ENCODE measurements at places on chromosomes 11 and 22.

DNA sequence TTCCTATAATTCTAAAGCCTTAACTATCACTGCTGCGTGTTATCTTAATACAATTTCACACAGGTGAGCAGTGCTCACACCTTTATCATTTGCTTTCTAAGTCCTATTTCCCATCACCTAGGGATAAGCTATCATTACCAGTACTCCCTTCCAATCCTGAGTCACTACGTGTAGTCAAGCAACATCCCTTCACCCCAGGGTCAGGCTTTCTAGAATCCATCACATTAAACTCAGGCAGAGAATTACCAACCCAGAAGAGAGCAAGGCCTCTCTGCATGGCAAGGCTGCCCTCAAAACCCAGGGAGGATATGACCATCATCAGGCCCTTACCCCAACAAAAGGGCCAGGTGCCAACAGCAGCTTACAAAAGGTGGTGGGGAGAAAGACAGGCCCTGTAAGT, 9.8 kb downstream of the PACSIN2 start:
- no peak for DNase-seq

- DNase-seq = no peak
Observed at GRCh38 chr11:102229510-102230123, 87.7 kb upstream of the BIRC3 start.

DNA sequence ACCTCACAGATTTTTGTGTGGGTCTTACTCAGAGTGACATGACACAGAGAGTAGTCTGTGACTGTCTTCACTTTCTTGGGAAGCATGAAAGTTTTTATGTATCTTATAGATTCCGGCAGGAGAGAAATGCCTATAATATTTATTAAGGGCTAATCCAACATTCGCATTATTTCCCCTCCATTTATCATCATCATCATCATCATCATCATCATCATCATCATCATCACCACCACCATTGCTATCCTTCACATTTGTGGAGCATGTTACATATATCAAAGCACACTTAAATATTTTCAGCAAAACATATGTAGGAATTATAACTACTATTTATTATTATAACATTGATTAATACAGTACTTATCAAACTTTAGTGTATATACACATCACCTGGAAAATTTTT, 66.2 kb downstream of the GAS2 start:
- DNase-seq = no peak

- no peak for DNase-seq
Observed at GRCh38 chr11:47409440-47410369, 1.3 kb downstream of the SLC39A13 start.

DNA sequence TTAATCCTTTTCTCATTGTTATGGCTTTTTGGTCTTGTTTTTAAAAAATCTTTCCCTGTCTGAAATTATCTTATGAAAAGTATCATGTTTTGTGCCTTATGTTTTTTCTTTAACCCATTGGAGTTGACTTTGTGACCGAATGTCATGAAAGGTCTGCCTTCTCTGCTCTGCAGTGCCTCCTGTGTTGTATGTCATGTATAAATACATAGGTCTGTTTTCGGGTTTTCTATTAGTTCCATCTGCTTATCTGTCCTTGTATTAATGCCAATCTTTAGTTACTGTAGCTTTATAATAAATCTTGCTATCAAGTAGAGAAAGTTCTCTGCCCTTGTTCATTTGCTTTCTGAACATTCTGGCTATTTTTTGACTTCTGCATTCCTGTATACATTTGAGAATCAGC, 73.0 kb downstream of the ZBTB44 start:
- DNase-seq = no peak

DNA sequence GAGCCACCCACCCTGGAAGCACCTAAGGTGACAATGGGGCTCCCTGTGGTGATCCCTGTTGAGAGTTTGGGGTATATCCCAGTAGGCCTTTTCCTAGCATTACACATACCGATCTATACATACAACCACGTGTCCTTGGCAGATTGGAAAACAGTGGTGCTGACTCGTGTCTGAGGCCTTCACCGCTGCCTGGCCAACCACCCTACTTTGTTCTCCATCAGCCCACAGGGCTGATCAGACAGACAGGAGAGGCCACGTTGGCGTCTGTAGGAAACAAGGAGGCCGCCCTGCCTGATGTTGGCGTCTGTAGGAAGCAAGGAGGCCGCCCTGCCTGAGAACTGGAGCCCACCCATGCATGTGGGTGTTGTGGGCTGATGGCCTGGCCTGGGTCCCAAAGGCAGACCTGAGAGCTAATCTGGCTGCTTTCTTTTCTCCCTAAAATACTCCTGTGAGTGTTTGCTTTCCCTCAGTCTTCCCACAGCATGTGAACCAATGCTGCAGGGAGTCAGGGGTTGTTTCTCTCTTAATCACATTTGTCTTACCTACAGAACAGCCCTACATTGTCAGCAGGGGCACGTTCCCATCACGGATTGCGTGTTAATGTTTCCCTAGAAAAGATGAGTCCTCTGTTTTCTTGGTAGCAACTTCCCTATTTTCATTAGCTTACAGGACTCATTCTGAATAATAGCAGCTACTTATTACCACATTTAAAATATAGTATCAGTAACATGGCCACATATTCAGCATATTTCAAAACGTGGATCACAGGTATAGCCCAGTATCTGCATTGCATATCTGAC, 57.2 kb downstream of the SBF1 start:
- DNase-seq = no peak

DNA sequence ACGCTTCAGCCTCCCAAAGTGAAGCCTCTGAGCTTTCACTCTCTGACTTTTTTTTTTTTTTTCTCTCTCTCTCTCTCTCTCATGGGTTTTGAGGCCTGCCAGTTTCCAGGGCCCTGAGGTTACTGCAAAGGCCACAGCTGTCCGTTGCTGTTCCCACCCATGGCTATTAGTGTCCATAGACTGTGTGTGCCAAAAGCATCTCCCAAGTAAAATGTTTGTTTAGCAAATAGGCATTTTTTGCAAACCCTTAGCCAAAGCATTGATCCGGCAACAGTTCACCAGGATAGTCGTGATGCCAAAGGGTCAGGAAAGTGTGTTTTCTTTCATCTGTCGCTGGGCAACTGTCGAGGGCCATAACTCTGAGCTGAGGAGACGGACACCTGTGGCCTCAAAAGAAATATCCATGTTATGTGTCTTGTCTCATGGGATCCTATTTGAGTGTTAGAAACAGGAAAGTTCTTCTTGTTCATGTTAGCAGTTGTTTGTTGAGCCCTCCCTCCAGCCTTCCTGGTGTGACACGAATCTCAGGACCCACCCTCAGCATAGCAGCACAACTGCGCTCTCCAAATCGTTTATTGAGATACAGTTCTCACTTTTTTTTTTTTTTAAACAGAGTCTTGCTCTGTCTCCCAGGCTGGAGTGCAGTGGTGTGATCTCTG, 18.4 kb downstream of the FADS2 start:
- no peak for DNase-seq

GRCh38 chr11:8871171-8871775, 39.7 kb upstream of the AKIP1 start:
- DNase-seq = peak; percentile 82

GRCh38 chr11:35042224-35042623, 96.7 kb upstream of the CD44 start:
- no peak for DNase-seq

DNA sequence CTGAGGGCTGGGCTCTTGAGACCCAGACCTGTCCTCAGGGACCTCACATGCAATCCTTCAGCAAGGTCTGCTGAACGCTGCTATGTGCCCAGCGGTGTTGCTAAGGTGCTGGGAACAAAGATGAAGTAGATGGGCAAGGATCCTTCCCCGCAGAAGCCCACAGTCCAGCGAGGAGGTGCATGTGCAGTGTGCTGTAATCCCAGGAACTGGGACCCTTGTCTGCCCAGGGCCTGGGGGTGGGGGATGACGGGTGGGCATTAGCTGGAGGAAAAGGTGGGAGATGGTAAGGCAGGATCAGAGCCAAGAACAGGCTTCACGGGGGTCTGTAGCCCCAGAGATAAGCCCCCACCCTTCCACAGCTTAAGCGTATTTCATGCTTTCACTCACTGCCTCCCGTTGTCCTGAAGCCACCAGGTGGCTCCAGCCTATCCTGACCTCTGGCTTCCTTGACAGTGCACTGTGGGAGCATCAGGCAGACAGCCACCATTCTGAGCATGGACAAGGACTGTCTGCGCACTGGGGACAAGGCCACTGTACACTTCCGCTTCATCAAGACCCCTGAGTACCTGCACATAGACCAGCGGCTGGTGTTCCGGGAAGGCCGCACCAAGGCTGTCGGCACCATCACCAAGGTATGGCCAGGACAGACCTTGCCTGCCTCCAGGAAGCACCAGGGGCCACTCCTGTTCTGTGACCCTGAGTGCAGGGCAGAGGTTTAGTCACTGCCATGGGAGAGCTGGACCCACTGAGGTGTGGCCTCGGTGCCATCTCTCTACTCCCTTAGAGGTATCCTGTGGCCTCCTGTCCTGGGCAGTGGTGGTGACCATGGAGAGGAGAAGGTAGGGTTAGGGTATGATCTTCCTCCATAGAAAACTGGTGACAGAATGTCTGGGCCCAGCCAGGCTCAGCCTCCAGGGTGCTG, 22.0 kb downstream of the GTPBP1 start:
- no peak for DNase-seq

DNA sequence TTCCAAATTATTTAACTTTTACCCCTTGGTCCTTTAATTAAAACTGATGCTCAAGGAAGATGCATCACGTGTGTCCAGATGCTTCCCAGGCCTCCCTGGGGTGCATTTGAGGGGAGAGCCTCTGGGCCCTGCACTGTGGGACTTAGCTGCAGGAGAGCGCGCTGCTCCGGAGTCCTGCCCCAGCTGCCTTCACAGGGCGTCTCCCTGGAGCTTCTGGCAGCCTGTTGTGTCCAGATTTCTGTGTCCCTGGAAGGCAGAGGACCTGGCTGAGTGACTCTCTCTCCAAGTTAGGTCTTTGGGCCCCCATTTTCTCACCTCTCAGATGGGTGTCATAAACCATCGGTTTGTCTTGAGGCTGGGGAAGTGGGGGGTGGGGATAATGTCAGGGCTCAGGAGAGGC, 3.0 kb downstream of the ARHGAP8 start:
- DNase-seq = no peak

DNA sequence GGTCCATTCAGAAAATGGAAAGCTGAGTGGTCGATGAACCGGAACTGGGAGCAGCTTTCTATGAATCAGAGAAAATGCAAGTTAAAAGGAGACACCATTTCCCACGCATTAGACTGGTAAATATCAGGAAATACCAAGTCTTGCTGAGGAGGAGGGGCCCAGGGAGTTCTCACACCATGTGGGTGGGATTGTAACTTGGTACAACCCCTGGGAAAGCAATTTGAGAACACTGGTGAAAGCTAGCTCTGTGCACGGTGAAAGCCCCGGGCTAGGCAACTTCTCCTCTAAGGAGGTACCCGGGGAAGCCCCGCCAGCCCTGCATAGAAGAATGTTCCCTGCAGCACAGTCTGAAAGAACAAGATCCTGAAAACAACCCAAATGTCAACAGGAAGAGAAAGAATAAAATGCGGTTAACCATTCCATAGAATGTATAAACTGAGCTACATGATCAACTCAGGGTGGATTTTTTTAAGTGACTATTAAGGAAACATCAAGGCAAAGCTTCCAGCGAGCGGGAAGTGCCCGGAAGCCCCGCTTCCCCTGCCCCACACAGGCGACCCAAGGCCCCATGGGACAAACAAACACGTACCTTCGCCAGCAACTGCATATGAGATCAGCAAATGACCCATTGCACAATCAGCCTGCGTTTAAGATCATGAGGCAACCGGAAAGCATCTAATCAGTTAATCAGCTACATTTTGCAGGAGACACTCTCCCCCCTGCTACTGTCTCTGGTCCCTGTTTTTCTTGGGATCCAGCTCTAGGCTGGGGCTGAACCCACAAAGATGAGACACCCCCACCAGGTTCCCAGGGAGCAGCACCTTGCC, 11.3 kb downstream of the SHANK2 start:
- peak; percentile 86 for DNase-seq

- DNase-seq = no peak
Observed at GRCh38 chr11:41498726-41499125, 39.3 kb upstream of the LRRC4C start.

GRCh38 chr11:65452806-65453490, 30.4 kb downstream of the NEAT1 start:
- DNase-seq = no peak

DNA sequence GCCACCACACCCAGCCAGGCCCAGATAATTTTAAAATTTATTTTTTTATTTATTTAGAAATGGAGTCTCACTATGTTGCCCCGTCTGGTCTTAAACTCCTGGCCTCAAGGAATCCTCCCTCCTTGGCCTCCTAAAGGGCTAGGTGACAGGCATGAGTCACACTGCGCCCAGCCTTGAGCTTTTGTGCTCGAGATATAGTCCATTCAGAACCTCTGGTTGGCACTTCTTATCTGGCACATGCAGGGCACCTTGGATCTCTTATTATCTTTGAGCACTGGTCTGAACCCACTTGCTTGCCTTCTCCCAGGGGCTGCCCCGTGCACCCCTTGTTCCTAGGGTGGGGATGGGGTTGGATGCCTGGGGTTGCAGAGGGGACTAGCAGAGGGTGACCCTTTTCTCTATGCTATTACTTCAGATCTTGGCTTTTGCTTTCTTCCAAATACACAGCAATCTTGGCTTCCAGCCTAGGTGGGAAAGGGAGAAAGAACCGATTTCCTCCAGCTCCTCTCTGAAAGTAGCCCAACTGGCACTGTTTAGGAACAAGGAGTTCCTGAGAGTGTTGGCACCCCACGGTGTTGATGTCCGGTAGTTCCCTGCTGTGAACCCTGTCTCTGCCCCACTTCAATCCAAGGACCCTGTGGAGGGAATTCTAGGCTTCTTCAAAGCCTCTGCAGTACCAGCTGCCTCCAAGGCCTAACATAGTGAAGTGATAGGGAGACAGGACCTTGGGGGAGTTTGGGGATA, 1.3 kb upstream of the SLC3A2 start:
- no peak for DNase-seq

GRCh38 chr11:92667486-92668152, 301.8 kb upstream of the MTNR1B start:
- no peak for DNase-seq

- DNase-seq = no peak
Observed at GRCh38 chr11:74639533-74639932, 47.2 kb downstream of the POLD3 start.

- peak; percentile 17 for DNase-seq
Observed at GRCh38 chr11:121249039-121249663, 43.4 kb upstream of the SC5D start.

DNA sequence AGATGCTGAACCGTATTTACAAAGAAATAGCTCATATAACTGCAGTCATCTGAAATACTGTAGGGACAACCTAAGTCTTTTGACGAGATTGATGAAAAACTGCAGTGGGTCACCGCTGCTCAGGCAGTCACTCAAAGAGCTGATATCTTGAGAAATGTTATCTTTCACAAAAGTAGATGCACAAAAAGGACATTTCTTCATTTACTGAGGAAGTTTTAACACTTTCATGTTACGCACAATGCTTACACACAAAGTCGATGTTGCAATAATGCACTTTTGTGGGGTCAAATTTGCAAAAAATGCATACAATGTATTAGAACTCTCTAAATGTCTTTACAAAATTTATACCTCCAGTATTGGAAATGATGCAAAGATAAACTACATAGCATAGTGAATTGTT, 16.2 kb upstream of the OR10V1 start:
- no peak for DNase-seq

DNA sequence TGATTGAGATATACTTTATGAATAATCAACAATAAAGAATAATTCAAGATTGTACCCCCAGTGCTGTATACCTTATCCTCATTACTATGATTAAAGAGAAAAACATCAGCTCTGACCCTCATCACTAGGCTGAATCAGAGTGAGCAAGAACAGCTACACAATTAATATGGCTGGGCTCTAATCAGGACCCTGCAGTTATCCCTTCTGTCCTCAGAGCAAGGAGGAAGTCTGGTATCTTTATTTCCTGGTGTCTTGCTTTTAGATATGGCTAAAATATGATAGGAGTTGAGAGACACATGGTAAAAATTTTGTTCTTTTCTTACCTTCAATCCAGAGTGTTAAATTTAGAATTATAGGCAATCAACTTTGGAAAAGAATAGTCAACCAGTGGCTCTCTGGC, 28.6 kb upstream of the GAB2 start:
- DNase-seq = no peak
